ENCODE measurements at places on chromosomes 1 and 21. TPM values are rescaled to one million over a fixed set of nuclear protein-coding genes. Genes with fewer than 3 reads are reported as not detected.

The VHLL gene
- not detected for total RNA-seq

The NR1I3 gene
- not detected for total RNA-seq

The NBPF19 gene
- 33.6 TPM for total RNA-seq

The KRTAP7-1 gene
- total RNA-seq = not detected

DNA sequence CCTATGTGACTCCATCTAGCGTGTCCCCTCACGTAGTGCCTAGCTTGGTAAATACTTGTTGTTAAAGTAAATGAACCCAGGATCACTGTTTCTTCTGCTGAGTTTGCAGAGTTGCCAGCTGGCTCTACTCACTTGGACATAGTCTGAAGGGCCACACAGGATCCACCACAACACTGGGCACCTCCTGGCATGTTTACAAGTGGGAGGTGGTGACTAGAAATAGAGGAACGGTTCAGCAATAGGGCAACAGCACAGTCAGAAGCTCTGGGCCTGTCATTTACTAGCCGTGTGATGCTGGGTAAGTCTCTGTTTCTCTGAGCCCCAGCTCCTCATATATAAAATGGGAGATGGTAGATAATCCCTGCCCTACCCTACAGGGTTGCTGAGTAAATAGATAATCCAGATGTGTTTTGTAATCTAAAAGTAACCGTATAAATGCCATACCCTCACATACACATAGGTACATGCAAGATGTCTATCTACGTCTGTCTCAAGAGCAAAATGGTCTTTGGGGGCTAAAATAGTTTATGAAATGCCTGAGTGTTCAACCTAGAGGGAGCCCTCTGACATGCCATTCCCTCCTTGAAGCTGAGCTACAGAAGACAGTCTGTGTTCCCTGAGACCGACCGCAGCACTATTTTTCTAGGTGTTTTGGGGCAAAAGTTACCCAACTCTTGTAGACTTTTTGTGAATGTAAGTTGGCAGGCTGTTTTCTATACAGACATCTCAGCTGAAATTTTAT lies 20.5 kb downstream of the RNF220 start:
- peaks cover 57% of the 10 kb centered on the region for H3K27me3 ChIP-seq
- no peak overlapping the region for H3K4me3 ChIP-seq
- no peak for DNase-seq
- no peaks in the 10 kb centered on the region for H3K36me3 ChIP-seq
- peaks cover 9% of the 10 kb centered on the region for H3K4me1 ChIP-seq

DNA sequence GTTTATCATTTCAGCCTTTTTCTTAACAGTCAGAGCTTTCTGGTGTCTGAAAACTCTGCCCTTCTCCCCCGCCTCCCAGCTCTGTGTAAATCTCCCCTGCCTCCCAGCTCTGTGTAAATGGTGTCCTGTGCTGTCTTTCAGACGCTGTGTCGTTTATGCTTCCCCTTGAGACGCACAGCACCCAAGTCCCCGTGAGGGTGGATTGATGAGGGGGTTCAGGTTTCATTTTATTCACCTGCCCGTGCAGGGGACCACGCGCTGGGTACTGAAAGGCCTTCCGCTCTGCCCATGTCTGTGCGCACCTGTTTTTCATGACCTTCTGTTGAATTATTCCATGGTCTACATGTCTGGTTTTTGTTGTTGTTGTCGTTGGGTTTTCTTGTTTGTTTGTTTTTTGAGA lies 108.2 kb upstream of the COL6A1 start:
- no peaks in the 10 kb centered on the region for H3K36me3 ChIP-seq
- peaks cover 3% of the 10 kb centered on the region for H3K27me3 ChIP-seq
- DNase-seq = no peak

GRCh38 chr1:94926126-94926914 lies 590 bp downstream of the CNN3 start:
- peak overlapping the region; percentile 90 for H3K27ac ChIP-seq
- H3K4me1 ChIP-seq = peaks cover 53% of the 10 kb centered on the region
- no peaks in the 10 kb centered on the region for H3K27me3 ChIP-seq

DNA sequence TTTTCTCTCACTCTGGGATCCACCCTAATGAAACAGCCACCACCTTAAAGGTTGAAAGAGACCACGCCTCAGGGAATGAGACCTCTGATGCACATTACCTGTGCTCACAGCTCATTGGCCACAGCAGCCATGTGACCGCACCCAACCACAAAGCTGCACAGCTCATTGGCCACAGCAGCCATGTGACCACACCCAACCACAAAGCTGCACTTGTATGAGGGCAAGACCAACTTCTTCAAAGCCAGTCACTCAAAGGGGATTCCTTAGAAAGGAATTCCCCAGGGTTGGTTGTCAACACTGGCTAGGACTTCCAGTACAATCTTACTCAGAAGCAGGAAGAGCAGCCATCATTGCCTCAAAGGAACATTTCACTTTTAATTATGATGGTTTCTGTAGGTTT lies 43.6 kb upstream of the PDE9A start:
- no peak for DNase-seq
- H3K4me1 ChIP-seq = no peaks in the 10 kb centered on the region
- no peak overlapping the region for H3K4me3 ChIP-seq
- no peak overlapping the region for H3K27ac ChIP-seq
- H3K36me3 ChIP-seq = no peaks in the 10 kb centered on the region

DNA sequence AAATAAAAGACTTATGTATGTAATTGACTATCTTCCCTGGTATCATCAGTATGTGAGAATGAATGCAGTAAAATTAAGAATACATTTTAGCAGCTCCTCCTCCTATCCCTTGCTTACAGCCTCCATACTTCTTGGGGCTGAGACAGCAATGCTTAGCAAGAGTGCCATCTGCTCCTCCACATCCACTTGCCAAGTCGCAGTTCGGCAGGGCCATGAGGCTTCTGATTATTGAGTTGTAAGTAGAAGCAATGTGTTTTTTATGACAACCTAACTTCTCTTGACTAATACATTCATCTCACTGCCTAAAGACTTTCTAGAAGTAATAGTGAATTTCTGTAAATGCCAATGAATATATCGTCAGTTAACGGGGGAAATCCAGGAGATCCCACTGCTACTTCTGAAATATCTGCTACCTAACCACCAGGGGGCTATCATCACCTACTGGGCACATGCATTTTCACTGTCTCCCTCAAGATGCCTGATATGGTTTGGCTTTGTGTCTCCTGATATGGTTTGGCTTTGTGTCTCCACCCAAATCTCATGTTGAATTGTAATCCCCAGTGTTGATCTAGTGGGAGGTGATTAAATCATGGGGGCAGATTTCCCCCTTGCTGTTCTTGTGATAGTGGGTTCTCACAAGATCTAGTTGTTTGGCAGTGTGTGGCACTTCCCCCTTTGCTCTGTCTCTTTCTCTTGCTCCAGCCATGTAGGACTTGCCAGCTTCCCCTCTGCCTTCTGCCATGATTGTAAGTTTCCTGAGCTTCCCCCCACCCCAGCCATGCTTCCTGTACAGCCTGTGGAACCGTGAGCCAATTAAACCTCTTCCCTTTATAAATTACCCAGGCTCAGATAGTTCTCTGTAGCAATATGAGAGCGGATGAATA lies 59.6 kb downstream of the EXTL2 start:
- no peak overlapping the region for H3K27ac ChIP-seq
- no peaks in the 10 kb centered on the region for H3K4me1 ChIP-seq
- no peak overlapping the region for H3K4me3 ChIP-seq
- H3K36me3 ChIP-seq = no peaks in the 10 kb centered on the region

- no peaks in the 10 kb centered on the region for H3K36me3 ChIP-seq
- H3K4me1 ChIP-seq = peaks cover 7% of the 10 kb centered on the region
- no peak overlapping the region for H3K4me3 ChIP-seq
Measured at GRCh38 chr1:8303141-8303540, 14.8 kb upstream of the SLC45A1 start.

DNA sequence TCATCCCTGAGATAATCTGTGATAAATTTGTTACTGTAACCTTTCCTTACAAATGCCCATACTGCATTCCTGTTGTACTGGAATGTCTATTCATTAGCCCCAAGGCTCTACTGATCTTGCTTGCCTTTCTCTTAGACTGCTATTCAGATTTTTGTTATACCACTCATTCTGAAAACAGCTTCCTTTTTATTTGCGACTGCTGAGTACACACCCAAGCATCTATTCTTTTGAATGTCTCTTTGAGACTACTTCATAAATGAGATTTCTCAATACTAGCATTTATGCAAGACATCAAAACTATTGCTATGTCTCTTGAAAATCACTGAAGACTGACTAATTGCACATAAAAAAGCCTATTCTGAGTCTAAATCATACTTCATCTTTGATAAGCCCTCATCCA lies 38.6 kb downstream of the DENND1B start:
- H3K27me3 ChIP-seq = no peaks in the 10 kb centered on the region
- H3K27ac ChIP-seq = peak overlapping the region; percentile 43
- no peak overlapping the region for H3K4me3 ChIP-seq
- peak; percentile 42 for DNase-seq
- H3K4me1 ChIP-seq = peaks cover 9% of the 10 kb centered on the region

- no peaks in the 10 kb centered on the region for H3K27me3 ChIP-seq
- H3K27ac ChIP-seq = peak overlapping the region; percentile 88
- H3K4me1 ChIP-seq = peaks cover 21% of the 10 kb centered on the region
Measured at GRCh38 chr1:45892068-45892785, 88.8 kb downstream of the MAST2 start.

DNA sequence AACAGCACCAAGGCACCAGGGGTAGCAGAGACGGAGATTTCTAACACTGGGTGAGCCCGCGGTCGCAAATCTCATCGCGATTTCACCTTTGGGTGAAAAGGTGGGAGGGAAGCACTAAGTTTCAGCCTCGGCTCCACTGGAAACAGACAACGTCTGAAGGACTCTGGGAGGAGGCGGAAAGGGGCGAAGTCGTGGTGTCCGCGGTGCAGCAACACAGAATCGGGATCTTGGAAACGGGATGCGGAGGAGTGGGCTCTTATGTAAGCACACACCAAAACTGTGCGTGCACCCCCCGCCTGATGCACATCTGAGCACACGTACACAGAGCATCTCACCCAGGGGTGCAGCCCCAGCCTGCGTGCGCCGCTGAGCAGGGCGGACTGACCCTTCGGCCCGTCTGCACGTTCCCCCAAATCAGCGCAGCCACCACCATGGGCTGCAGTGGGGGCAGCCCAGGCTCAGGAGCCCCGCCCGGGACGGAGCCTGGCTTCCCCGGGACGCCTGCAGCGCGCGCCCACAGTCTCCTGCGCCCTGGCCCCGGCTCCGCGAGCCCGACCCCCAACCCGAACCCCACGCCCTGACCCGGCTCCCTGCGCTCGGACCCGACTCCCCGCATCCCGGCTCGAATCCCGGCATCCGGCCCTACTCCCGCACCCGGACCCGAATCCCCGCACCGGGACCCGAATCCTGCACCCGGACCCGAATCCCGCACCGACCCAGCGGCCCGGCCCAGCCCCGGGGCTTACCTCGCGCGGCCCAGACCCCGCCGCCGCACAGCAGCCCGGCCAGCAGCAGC lies 670 bp downstream of the CLSTN1 start:
- H3K36me3 ChIP-seq = no peaks in the 10 kb centered on the region
- H3K4me1 ChIP-seq = peaks cover 22% of the 10 kb centered on the region
- H3K4me3 ChIP-seq = peak overlapping the region; percentile 91
- DNase-seq = peak; percentile 92
- H3K27ac ChIP-seq = peak overlapping the region; percentile 2

DNA sequence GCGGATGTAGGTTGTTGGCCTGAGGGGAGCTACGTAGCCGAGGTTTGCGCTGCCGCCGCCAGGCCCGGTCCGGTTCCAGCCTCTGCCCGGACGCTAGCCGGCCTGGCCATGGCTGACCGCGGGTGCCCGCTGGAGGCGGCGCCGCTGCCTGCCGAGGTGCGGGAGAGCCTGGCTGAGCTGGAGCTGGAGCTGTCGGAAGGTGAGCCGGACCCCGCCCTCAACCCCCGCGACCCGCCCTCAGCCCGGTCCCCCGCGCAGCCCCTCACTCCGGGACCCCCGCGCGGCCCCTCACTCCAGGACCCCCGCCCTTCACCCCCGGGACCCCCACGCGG lies 299 bp downstream of the DIP2A start:
- peaks cover 35% of the 10 kb centered on the region for H3K4me1 ChIP-seq
- no peaks in the 10 kb centered on the region for H3K27me3 ChIP-seq
- peak overlapping the region; percentile 32 for H3K27ac ChIP-seq
- DNase-seq = no peak
- no peaks in the 10 kb centered on the region for H3K36me3 ChIP-seq
- H3K4me3 ChIP-seq = peak overlapping the region; percentile 84

DNA sequence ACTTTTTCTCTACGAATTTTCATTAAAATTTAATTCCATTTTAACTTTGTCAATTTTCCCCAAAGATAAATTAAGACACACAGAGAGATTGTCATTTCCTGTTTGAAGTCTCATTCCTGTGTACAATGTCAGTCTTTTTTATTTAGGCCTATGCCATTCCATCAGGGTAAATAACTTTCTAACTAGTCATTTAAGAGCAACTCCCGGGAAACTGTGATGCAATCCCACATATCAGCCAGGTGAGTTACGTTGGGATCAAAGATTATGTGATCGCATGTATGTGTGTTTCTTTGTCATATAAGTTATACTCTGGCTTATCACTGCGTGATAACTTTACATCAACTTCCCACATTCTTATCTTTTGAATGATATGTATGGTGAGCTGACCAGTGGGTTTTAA lies 86.1 kb upstream of the S1PR1 start:
- H3K27ac ChIP-seq = no peak overlapping the region
- no peak overlapping the region for H3K4me3 ChIP-seq
- peak; percentile 13 for DNase-seq
- H3K4me1 ChIP-seq = peaks cover 5% of the 10 kb centered on the region
- no peaks in the 10 kb centered on the region for H3K27me3 ChIP-seq

GRCh38 chr1:226287587-226287986 lies 21.4 kb downstream of the LIN9 start:
- no peaks in the 10 kb centered on the region for H3K4me1 ChIP-seq
- no peak for DNase-seq
- no peaks in the 10 kb centered on the region for H3K36me3 ChIP-seq
- no peak overlapping the region for H3K4me3 ChIP-seq
